ENCODE measurements at places on chromosomes 3 and 15.

DNA sequence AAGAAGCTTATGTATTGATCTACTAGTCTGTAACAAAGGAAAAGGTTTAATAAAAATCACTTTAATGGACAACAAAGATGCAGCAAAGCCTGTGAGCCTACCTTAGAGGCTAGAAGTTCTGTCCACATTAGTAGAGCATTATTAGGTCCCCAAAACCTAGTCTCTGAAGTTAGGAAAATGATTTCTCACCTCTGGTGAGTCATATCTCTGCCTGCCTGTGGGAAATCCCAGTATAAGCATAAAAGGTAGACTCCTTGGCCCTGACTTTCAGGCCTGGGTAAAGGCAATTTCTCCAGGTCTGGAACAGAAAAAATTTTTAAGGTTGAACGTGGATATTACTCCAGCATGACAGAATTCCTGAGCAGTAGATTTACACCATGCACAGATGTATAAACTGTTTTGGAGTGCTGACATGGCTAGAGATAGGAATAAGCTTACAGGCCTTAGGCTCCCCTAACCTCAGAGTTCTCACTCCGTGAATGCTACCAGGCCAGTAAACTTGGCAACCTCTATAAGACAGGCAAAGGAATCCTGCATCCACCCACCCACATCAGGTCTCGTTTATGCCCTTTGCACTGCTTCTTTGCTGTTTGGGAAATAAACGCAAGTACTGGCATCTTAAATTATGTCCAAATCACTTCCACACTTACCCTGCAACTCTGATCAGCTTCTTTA lies 104.1 kb downstream of the SERPINI1 start:
- DNase-seq = no peak

DNA sequence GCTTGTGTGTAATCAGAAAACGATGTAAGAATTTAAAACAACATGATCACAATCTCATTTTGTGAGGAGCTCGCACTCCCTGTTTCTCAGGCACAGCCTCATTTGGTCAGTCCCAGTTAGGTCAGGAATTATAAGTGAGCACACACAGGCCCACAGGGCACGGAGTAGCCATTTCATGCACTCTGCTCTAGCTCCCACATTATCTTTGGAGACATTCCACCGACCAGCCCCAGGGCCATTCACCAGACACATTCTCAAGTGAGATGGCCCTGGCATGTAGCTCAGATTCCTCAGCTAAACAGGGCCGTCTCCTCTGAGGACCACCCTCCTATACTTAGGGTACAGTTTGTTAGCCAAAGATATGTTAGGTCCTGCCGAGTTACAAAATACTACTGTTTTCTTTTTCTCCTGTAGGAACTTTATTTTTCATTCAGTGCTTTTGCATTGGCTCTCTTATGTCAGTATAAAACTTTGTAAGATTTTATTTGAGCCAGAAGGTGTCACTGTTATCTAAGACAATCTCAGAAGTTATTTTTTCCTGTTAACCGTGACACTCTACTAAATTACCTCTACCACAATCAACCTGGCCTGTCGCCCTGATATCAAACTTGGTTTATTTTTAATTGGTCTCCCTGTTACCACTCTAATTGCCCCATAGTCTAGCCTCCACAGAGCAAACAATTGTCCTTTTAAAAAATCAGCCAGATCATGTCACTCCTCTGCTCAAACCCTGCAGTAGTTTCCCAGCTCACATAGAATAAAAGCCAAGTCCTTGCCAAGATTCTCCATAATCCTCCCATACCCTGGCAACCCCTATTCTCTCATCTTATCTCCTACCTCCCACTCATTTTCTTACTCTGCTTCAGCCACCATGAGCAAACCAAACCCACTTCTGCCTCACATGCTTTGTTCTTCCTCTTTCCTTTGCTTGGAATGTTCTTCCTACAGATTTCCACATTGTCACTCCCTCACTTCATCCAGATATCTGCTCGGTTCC lies 105.7 kb downstream of the PPP2R3A start:
- DNase-seq = no peak

GRCh38 chr3:134685929-134686802 lies 35.3 kb upstream of the KY start:
- DNase-seq = no peak

DNA sequence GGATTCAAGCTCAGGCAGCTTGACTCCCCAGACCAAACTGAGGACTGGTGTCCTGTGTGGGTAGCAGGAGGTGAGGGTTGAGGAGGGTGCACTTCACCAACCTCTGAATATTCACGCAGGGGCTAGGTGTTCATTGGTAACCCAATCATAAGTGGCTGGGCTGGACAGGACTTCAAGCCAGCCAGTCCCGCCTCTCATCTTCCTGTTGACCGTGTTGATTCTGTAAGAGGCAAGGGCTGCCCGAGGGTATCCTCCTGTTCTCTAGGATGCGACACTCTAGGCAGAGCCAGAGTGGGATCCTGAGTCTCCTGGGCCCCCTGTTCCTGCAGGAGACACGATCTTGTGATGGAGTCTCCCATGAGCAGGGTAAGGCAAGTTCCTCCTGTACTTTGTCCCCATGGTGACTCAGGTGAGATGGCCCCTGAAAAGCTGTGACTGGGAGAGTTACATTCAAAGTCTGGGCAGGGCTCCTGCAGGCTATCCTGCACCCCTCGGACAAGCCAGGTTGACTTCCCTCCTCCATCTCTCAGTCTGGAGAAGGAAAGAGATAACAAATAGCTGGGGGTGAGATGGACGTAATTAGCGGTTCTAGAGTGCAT lies 58.1 kb upstream of the POMGNT2 start:
- DNase-seq = no peak

GRCh38 chr3:102302020-102302419 lies 132.8 kb upstream of the ZPLD1 start:
- DNase-seq = no peak
